ENCODE measurements at places on chromosomes 1 and 21.

- no peak for DNase-seq
Measured at GRCh38 chr1:216818284-216818683, 95.1 kb upstream of the ESRRG start.

- DNase-seq, result no peak
Measured at GRCh38 chr1:53288002-53288789, 39.7 kb downstream of the LRP8 start.

DNA sequence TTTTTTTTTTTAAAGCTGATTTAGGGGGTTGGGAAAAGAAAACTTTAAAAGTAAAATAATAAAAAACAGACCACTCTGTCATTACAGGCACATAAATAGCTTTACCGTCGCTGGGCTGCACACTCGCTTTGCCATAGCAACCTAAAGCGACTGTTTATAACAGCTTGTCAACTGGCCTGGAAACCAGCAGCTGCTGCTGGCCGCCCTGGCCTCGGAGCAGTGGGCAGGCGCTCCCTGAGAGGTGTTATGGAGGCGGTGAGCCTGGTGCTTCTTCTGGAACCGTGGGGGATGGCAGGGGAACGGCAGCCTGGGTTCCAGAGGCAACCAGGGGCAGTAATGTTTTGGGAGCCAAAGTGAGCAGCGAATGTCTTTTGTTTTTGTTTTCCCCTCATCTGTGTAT, 45.7 kb downstream of the ATP2B4 start:
- no peak for DNase-seq

GRCh38 chr1:147611586-147611985, 58.7 kb downstream of the ACP6 start:
- DNase-seq, result no peak

- DNase-seq, result no peak
Measured at GRCh38 chr21:34289856-34290255, 74.0 kb upstream of the KCNE2 start.

GRCh38 chr1:203527013-203527412, 33.1 kb downstream of the OPTC start:
- no peak for DNase-seq

GRCh38 chr21:17196623-17197022, 316.2 kb upstream of the CXADR start:
- DNase-seq, result no peak

- DNase-seq, result no peak
Measured at GRCh38 chr1:191453487-191453886, 704.8 kb upstream of the RGS18 start.

DNA sequence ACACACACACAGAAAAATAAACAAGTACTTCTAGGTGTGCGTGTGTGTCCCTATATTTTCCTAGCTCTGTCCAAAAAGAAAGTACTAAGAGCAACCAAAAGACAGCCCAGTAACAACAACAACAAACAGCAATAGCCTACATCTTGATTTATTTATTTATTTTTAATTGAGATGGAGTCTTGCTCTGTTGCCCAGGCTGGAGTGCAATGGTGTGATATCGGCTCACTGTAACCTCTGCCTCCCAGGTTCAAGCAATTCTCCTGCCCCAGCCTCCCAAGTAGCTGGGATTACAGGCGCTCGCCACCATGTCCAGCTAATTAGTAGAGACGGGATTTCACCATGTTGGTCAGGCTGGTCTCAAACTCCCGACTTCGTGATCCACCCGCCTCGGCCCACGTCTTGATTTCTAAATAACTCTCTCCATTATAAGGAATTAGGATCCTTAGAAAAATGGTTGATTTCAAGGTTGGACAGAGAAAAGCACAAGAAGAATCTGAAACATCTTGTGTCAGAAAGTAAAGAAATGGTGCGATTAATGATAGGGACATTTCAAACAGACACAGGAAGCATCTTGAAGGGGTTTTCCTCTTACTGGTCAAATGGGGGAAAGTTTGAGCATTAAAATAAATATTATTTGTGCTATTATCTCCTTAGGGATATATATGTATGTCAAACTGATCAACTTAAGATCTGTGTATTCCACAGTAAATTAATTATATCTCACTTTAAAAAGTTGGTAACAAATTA, 59.4 kb downstream of the ARID4B start:
- DNase-seq, result no peak

DNA sequence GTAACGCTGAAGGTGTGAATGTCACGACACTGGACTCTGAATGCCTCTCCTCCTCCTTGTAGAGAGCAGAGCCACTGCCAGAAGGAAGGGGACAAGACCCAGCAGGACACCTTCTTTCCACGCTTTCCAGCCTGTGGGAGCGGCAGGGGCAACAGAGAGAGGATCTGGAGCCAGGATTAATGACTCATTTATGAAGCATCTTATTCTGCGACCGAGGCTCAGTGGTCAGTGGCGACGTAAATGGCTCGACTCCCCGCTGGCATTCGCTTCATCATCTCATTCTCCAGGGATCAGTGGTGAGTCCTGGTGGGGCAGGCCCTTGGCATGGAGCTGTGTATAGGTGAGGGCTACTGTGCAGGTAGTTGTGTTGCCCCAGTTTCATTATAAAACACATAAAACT, 4.6 kb downstream of the SLC37A1 start:
- DNase-seq, result no peak

- no peak for DNase-seq
Measured at GRCh38 chr21:29074007-29074376, 544 bp upstream of the CCT8 start.

GRCh38 chr21:41883582-41883981, 4.4 kb upstream of the PRDM15 start:
- no peak for DNase-seq

DNA sequence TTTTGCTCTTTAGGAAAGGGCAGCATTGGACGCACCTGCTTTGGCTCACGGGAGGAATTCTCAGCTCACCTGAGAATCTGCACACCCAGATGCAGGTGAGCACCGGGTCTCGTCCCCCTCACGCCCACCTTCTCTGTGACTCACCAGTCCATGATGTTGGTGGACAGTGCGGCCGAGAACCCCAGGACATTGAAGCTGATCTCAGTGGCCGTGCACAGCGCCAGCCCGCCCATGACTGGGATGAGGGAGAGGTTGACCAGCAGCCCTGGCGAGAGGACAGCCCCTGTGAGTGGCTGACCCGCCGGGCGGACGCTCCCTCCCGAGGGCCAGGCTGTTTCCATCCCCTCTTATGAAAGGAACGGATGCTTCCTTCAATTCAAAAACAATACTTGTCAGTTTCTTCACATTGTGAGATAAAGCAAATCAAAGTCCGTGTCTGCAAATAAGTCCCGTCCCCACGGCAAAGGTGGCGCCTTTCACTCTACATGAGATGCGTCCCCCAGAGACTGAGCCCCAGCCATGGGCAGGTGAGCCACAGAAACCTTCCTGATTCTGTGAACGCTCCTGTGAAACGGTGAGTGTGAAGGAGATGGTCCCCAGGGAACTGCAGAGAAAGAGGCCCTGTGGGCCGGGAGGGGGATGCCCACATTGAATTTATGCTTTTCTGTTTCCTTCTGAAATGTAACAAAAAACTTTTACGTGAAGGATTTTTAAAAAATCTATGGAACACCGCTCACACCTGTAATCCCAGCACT, 12.7 kb upstream of the CDK11B start:
- DNase-seq, result no peak

GRCh38 chr1:43004587-43005459, 46.2 kb upstream of the SLC2A1 start:
- no peak for DNase-seq

- no peak for DNase-seq
Measured at GRCh38 chr1:91022518-91022929, 689 bp upstream of the ZNF644 start.

GRCh38 chr1:112263042-112263441, 133.0 kb upstream of the CTTNBP2NL start:
- DNase-seq, result no peak

DNA sequence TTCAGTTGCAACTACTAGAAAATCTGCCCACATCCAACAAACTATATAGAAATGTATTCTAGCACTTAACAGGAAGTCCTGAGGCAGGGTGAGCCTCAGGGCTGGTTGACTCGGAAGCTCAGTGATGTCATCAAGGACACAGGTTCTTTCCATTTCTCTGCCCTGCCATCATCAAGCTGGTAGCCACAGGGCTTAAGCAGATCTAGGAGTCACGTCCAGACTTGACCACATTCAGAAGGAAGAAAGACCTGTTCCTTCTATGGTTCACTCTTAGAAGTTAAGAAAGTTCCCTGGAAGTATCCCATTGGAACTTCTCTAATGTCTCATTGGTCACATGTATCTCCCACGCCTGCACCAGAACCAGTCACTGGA, 438.1 kb downstream of the PRDM2 start:
- no peak for DNase-seq

- no peak for DNase-seq
Measured at GRCh38 chr1:109543283-109543987, 3.8 kb downstream of the GPR61 start.

DNA sequence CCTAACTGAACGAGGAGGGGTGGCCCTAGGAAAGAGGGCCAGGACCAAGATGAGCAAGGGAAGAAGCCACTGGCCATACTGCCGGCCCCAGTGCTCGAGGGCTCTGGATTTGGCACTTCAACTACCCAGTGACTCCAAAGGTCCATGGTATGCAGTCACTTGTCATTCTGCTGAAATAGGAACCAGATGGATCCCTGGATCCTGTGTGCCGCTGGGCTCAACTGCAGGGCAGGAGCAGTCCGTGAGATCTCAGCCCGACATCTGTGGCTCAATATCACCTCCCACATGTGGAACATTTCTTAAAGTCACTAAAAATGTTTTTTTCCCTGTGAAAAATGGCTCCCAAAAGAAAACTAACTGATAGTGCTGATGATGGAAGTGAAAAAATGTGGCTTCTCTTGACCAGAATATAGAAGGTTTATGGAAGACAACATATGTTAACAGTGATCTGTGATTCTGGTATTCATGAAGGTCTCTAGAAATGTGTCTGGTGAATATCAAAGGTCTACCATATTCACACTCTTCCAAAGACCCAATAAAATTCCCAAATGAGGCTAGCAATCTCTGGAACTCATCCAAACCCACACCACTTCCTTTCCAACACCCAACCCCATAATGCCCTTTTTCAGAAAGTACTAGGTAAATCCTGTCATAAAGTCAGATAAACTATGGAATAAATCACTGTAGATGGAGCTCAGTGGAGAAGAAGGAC, 24.1 kb downstream of the PAFAH2 start:
- DNase-seq, result no peak

Data from stimulated activated CD4-positive, alpha-beta T cell treated with anti-CD3 and anti-CD28 coated beads, TNF-alpha, amount 100 ng/mL, for 1 hour (primary cell).